ENCODE measurements at places on chromosomes 6 and 20.

DNA sequence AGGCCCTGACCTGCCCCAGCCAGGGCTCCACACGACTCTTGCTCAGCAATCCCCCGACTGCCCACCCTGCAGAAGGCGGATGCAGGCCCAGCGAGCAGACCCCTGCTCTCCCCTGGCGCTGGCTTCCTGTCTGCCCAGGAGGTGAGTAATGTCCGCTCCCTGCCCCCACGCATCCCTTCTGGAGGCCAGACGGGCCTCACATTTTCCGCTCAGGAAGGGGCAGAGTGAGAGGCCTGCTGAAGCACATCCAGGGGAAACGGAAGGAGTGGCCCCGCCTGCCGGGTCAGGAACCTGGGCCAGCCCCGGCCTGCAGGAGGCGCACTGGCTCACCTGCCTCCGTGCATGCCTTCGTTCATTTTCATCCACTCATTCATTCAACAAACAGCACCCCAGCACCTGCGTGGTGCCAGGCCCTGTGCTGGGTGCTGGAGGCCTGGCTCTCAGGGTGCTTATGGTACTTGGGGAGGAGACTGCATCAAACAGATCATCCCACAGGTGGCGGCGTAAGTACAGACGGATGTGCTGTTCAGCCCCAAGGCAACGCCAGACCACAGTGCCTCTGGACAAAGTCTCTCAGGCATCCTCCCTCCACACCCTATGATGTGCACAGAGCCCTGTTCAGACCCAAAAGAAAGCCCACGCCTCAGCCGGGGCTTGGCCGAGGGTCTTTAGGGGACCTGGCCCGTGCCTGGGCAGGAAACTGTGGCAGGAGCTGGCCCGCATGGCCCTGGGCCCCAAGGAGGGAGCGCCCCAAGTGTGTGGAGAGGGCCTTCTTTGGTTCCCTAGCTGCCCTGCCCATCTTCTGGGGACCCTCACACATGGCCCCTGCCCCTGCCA is 112.1 kb downstream of the ASXL1 start:
- peak; percentile 75 for DNase-seq

GRCh38 chr6:42790549-42791181 is 8.8 kb downstream of the BICRAL start:
- DNase-seq: no peak

DNA sequence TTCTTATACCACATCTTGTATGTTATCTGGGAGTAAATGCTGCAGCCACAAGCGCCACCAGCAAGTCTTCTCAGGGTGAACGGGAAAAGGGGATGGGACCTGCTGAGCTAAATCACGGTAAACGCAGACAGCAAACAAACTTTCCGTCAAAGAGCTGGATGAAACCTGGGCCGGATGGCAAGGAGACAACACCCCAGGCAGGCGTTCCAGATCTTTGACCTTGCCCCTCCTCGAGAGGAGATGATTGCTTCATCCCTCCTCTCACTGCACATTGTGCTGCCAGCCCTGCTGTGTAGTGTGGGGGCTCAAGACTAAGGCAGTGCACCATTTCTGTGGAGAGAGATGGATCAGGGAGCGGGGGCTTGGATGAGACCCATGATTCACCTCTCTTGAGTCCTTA is 9.8 kb downstream of the RAET1E start:
- DNase-seq: no peak

DNA sequence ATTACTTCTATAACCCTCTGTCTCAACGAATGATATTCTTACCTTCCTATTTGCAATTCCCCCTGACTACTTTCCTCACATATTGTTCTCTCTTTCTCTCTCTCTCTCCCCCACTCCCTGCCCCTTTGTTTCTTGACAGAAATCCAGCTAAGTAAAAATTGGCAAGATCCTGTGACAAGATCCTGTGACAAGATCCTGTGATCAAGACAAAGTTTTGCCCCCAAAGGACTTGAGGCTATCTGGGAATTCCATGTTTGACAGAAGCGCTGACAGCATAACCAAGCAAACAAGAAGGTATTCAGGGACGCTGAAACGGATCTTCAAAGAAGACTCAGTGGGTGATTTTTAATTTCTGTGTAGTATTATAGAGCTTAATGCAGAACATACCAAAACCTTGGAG is 5.5 kb upstream of the HBS1L start:
- DNase-seq: no peak

GRCh38 chr6:140825731-140826130 is 1307.0 kb upstream of the GJE1 start:
- DNase-seq: no peak

GRCh38 chr6:67127041-67127440 is 1420.0 kb upstream of the EYS start:
- DNase-seq: peak; percentile 51

DNA sequence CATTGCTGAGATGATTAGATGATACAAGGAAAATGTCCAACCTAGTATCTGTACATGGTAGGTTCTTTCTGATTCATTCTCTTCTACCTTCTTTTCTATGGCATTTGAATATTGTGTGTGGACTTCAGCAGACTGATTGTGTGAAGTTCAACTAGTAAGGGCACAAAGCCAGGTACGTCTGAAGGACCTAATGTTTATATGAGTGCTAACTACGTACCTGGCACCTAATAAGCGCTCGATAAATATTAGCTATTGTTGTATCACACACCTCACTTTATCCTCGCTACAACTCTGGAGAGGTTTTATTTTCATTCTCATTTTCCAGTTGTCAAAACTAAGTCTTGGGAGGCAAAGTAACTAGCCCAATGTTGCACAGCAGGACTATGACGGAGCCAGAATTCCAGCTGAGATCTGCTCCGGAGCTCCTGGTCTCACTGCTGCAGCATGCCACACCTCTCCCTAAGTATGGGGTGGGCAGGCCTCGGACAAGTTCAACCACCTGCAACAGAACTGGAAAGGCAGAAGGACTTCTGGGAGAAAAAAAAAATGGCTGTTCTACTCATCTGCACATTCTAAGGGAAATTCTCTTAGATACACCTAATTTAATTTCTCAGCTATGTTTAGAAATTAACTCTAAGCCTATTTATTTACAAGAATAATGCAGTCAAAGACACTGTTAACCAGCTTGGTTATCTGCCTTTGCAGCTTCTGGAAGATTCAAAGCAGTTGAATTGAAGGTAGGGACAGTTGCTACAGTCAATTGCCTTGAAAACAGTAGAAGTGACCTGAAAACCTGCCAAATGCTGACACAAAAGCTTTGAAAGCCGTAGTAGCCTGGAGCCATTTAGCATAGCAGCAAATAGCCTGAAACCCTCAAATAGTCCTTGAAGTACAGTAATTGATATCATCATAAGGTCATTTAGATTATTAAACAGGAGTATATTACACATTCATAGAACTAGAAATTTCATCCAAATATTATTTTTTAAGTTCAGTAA is 165.0 kb downstream of the PDE7B start:
- no peak for DNase-seq

- no peak for DNase-seq
Measured at GRCh38 chr6:157885876-157886275, 62.8 kb downstream of the SNX9 start.

GRCh38 chr20:19367591-19367990 is 155.1 kb downstream of the SLC24A3 start:
- DNase-seq: no peak

DNA sequence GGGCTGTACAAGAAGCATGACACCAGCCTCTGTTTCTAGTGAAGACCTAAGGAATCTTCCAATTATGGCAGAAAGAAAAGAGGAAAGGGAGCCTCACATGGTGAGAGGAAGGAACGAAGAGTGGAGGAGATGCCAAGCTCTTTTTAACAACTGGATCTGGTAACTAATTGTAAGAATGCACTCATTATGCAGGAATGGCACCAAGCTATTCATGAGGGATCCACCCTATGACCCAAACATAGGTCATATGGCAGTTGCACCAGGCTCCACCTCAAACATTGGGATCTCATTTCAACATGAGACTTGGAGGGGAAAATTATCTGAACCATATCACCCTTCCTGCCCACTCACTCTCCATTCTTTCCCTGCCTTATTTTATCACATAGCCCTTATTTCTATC is 496.0 kb upstream of the SPTLC3 start:
- DNase-seq: no peak

GRCh38 chr20:39433466-39433865 is 471.3 kb downstream of the DHX35 start:
- no peak for DNase-seq

GRCh38 chr6:123022975-123023374 is 26.9 kb downstream of the CLVS2 start:
- DNase-seq: no peak

DNA sequence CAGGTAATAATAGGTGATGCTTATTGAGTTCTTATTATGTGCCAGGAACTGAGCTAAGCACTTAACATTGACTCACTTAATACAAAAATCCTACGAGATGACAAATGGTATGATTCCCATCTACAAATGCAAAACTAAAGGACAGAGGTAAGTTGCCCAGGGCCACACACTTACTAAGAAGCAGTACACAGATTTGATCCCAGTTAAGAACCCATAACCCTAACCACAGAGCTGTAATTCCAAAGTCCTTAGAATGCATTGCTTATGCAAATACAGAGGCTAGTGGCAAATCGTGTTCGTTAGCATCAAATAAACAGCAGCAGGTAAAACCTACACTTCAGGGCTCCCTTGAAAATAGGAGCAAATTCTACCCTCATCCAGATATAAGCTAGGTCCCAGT is 104.0 kb downstream of the SASH1 start:
- no peak for DNase-seq

DNA sequence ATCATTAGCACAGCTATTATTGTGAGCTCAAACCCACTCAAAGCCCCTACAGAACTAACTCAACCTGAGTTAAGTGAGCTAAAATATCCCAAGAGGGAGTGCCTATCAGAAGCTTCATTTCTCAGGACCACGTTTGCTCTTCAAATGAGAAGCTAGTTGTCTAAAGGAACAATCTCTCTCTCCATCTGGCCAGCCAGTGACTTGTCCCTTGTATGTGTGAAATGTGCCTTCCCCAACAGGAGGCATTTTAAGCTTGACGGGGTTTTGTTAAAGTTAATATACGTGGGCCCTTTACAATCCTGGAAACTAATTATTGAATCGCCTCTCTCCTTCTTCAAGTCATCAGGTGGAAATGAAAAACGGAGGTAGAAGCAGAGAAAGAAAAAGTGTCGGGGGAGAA is 62.0 kb downstream of the TRERF1 start:
- no peak for DNase-seq

- peak; percentile 8 for DNase-seq
Measured at GRCh38 chr6:134198093-134198492, 119.8 kb downstream of the SGK1 start.

DNA sequence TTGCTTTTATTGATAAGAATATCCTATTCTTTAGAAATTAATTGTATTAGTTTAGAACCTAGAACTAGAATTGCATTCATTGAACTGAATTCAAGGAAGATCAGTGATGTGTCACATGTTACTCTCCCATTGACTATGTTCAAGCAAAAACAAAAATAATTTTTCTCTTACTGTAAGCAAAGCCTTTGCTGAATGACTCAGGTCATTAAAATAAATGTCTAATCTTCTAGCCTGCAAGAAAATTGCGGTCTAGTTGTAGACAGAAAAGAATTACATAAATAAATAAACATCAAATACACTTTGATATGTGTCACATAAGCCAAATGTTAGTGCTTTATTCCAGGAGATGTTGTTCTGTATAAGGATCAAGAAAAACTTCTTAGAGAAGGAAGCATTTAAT is 387.9 kb downstream of the ADGRB3 start:
- peak; percentile 66 for DNase-seq

- peak; percentile 36 for DNase-seq
Measured at GRCh38 chr6:104940893-104941728, 15.8 kb upstream of the LIN28B start.

DNA sequence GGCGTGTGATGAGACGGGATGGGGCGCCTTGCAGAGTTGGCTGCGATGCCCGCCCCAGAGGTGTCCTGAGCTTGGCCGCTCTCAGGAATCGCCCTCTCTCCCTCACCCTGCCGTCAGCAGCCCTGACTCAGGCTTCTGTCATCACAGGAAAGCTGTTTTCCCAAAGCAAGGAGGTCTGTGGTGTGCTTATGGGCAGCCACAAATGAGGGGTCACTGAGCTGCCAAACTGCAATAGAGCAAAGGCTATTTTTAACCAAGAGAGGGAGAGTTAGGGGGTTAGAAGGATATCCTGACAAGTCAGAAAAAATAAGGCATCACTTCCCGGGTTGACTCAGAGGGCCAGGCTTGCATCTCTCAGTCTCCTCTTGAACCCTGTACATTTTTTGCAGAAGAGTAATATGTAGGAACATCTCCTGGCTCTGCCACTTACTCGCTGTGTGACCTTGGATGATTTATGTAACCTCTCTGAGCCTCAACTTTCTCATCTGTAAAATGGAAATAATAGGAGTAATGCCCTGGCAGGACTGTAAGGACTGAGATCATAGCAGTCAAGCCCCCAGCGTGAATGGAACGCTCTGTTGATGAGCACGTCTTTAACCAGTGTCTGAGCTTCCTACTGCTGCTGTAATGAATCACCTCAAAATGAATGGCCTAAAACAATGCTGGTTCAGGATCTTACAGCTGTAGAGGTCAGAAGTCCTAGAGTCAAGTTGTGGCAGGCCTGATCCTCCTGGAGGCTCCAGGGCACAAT is 181.9 kb downstream of the NFATC2 start:
- DNase-seq: peak; percentile 98

DNA sequence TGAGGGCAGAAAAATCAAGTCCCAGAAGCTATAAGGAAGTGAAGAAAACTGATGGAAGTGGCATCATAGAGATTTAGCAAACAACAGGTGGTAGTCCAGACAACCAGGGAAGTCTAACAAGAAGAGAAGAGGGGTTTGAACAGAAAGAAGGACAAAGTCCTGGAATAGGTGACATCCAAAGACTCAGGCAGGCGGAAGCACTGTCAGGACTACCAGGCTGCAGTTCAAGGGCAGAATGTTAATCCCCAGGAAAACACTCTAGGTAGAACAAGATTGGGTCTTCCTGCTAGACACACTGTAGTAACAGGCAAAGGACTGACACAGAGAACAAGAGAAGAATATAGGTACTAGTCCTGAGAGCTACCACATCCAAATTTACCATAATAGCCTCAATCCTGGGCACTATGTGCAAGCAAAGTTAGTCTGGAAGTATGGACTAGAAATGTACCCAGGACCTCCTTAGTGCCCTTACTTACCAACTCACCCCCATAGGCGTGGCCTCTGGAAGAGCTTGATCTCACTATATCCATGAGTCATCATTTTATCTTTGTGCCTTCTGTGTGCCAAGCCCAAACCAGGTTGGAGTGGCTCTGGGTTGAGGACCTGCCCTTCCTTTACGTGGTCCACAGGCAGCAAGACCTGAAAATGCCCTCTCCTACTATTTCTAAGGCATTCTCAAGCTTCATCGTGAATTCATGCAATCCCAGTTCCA is 2.2 kb upstream of the EPB41L2 start:
- DNase-seq: no peak
